ENCODE measurements at places on chromosomes 1 and 21. TPM values are rescaled to one million over a fixed set of nuclear protein-coding genes. Genes with fewer than 3 reads are reported as not detected.

The GPA33 gene
- polyA plus RNA-seq = not detected

DNA sequence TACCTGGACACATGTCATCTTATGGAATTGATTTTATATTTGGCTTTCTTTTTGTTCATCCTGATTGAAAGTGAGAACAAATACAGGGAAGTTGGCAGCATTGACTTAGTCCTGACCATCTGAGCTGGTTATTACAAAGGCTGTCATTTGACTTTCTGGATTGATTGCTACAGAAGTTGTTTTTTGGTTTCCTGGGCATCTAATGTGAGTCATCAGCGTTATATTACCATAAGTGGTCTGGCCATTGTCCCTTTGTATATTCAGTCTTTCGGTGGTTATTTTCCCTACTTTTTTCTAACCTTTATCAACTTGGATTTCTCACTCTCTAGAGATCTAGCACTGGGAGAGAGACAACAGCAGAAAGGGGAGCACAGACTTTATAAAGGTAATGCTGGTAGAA, 1646.5 kb downstream of the MRPL39 start:
- H3K36me3 ChIP-seq = no peaks in the 10 kb centered on the region
- H3K4me3 ChIP-seq = no peak overlapping the region
- no peak overlapping the region for H3K27ac ChIP-seq

GRCh38 chr1:37017720-37018119, 16.6 kb downstream of the GRIK3 start:
- no peaks in the 10 kb centered on the region for H3K27me3 ChIP-seq
- no peak overlapping the region for H3K4me3 ChIP-seq
- no peaks in the 10 kb centered on the region for H3K36me3 ChIP-seq
- no peak overlapping the region for H3K27ac ChIP-seq

The OR6Y1 gene
- polyA plus RNA-seq = not detected

GRCh38 chr1:224736619-224737352, 120.7 kb downstream of the CNIH3 start:
- DNase-seq = peak; percentile 10
- no peaks in the 10 kb centered on the region for H3K27me3 ChIP-seq
- H3K4me3 ChIP-seq = no peak overlapping the region
- H3K36me3 ChIP-seq = no peaks in the 10 kb centered on the region
- peaks cover 16% of the 10 kb centered on the region for H3K4me1 ChIP-seq

DNA sequence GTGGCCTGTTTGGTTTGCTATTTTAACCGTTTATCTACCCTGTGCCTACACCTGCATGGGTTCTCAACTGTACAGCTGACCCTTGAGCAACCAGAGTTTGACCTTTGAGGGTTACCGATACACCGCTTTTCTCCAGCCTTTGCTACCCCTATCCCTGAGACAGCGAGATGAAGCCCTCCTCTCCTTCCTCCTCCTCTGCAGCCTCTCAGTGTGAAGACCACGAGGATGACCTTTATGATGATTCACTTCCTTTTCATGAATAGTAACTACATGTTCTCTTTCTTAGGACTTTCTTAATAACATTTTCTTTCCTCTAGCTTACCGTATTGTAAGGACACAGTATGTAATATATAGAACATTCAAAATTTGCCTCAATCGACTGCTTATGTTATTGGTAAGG, 14.5 kb upstream of the RNF187 start:
- peaks cover 15% of the 10 kb centered on the region for H3K4me1 ChIP-seq
- H3K36me3 ChIP-seq = no peaks in the 10 kb centered on the region
- no peak overlapping the region for H3K27ac ChIP-seq

DNA sequence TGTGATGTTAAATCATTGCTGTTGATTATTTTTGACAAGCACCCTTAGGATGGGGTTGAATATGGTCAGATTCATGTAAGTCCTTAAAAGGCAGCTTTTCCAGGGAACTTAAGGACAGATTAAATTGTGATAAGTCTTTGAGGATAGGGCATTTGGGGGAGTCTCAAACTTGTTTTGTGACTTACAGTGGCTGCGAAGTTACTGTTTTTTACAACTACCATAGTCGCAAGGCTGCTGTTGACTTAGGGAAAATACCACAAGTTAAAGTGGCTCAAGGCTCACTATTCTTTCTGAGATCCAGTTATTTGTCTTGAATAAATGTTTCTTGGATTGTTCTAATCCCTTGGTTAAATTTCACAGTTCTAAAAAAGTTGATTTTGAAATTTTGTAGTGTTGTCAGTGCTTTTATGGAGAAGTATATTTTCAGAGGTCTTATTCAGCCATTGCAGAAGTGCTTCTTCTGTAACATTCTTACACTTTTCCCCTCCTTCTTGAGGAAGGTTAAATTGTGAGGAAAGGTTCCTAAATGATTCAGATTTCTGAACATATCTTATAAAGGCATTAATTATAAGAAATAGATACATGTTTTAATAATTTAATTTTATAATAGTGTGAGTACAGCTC, 47.0 kb upstream of the MPC2 start:
- H3K4me3 ChIP-seq = no peak overlapping the region
- H3K4me1 ChIP-seq = peaks cover 15% of the 10 kb centered on the region
- H3K27me3 ChIP-seq = no peaks in the 10 kb centered on the region
- no peak overlapping the region for H3K27ac ChIP-seq
- DNase-seq = no peak

All from HepG2 (cell line).